ENCODE measurements at places on chromosomes 16 and 17.

DNA sequence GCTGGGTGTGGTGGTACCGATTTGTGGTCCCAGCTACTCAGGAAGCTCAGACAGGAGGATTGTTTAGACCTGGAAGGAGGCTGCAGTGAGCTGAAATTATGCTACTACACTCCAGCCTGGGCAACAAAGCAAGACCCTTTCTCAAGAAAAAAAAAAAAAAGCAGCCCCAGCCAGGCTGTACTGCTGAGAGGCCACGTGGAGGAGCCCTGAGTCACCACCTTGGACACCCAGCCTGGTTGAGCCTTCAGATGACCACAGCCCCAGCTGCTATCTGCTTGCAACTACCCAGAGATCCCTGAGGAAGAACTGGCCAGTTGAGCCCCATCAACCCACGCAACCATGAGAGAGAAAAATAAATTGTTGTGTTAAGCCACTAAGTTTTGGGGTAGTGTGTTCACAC is 23.6 kb upstream of the GPRC5C start:
- no peaks in the 10 kb centered on the region for H3K27me3 ChIP-seq
- H3K36me3 ChIP-seq, result no peaks in the 10 kb centered on the region
- peaks cover 9% of the 10 kb centered on the region for H3K4me1 ChIP-seq
- DNase-seq, result no peak

DNA sequence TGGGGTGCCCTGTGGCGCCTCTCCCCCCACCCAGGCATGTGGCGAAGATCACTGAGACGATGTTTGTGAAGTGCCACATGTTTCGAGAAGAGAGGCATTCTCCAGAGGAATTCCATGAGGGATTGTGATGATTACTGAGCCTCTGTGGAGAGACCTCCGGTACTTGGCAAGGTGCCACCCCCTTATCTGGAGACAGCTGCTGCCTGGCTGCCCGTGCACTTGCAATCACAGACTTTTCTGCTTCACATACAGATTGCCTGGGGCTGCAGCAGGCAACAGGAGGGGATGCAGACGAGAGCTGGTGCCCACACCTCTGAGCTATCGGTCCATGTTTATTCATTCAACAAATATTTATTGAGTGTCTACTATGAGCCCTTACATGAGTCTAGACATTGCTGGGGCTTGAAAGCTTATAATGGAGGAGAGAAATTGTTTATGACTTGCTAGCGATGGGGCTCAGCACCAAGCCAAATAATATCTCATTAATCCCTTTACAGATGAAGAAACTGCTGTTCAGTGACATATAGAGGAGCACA is 317.2 kb upstream of the ZFHX3 start:
- no peaks in the 10 kb centered on the region for H3K27me3 ChIP-seq
- no peak overlapping the region for H3K4me3 ChIP-seq
- H3K27ac ChIP-seq, result no peak overlapping the region
- peaks cover 6% of the 10 kb centered on the region for H3K4me1 ChIP-seq
- H3K36me3 ChIP-seq, result no peaks in the 10 kb centered on the region
- no peak for DNase-seq

DNA sequence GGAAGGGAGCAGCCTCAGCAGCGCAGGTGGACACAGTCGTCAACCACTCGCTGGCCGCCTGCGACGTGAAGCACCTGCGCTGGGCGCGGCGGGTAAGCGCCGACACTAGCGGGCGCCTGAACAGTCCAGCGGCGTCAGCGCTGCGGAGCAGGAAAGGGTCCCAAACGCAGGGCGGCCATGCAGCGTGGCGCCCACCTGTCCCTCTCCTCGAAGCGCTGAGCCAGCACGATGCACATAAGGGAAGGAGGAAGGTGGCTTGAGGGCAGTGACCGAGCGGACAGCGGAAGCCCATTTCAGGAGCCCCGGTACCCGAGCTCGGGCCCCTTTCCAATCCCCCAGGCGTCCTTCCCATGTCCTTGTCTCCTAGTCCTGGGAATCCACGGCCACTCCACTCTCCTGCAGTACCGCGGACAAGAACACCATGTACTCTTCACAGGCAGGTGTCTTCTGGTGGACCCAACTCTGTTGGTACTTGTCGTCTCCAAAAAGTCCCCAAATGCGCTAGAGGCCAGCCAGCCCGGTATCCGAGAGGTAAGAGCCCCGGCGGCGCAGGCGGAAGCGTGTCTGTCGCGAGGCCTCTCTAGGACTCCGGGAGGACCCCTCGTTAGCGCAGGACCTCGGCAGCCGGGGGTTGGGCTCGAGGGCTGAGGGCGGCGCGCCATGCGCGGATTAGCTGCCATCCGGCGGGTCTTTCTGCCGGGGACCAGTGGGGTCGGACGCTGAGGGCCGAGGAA is 14.4 kb downstream of the ZNF232 start:
- H3K27me3 ChIP-seq, result no peaks in the 10 kb centered on the region
- DNase-seq, result peak; percentile 65
- peaks cover 3% of the 10 kb centered on the region for H3K36me3 ChIP-seq
- peaks cover 7% of the 10 kb centered on the region for H3K4me1 ChIP-seq

- peaks cover 45% of the 10 kb centered on the region for H3K4me1 ChIP-seq
- no peak for DNase-seq
- no peak overlapping the region for H3K27ac ChIP-seq
- no peaks in the 10 kb centered on the region for H3K36me3 ChIP-seq
Observed at GRCh38 chr17:311119-311782, 41.4 kb downstream of the RPH3AL start.

- no peaks in the 10 kb centered on the region for H3K36me3 ChIP-seq
- H3K4me3 ChIP-seq, result no peak overlapping the region
- no peak overlapping the region for H3K27ac ChIP-seq
Observed at GRCh38 chr16:27798241-27798640, 248.3 kb downstream of the KATNIP start.

- H3K4me1 ChIP-seq, result peaks cover 10% of the 10 kb centered on the region
- peaks cover 6% of the 10 kb centered on the region for H3K36me3 ChIP-seq
- peak; percentile 96 for DNase-seq
- peak overlapping the region; percentile 88 for H3K27ac ChIP-seq
Observed at GRCh38 chr16:53071748-53072301, 17.0 kb downstream of the CHD9 start.

DNA sequence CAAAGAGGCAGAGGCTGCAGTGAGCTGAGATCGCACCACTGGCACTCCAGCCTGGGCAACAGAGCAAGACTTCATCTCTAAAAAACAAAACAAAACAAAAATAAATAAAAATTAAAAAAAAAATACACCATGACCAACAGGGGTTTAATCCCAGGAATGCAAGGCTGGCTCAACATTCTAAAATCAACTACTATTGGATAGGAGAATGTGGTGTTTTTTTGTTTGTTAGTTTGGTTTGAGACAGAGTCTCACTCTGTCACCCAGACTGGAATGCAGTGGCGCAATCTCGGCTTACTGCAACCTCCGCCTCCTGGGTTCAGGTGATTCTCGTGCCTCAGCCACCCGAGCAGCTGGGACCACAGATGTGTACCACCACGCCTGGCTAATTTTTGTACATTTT is 19.9 kb downstream of the GFOD2 start:
- no peak overlapping the region for H3K4me3 ChIP-seq
- DNase-seq, result no peak
- H3K27ac ChIP-seq, result no peak overlapping the region
- H3K27me3 ChIP-seq, result no peaks in the 10 kb centered on the region

- no peaks in the 10 kb centered on the region for H3K36me3 ChIP-seq
- no peaks in the 10 kb centered on the region for H3K4me1 ChIP-seq
- no peak overlapping the region for H3K4me3 ChIP-seq
- H3K27me3 ChIP-seq, result no peaks in the 10 kb centered on the region
- DNase-seq, result no peak
Observed at GRCh38 chr16:78832100-78832499, 732.6 kb downstream of the WWOX start.

DNA sequence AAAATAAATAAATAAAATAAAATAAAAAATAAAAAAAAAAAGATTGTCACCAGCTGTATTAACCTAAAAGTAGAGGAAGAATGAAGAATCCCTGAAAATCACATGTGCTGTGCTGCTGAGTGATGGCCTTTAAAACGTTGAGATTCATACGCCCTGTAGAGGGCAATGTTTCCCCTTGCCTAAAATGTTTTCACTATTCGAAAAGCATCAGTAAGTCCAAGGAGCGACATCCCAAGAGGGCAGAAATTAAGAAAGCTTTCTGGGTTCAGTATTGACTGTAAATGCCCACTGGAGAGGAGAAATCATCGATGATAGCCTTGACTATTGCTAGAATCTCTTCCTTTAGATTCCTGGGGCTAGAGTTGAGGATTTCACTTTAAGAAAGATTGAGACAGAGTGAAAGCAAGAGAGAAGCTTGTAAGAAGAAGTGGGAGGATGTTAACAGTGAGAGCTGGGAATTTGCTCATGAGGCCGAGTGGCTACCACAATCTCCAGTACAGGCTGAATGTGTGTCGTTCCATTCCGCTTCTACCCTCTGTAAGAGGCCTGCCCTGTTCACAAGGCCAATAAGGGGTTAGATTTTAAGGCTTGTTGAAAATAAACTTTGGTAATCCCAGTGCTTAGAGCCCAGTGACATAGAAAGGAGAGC is 170.8 kb upstream of the FAM20A start:
- no peak overlapping the region for H3K4me3 ChIP-seq
- no peaks in the 10 kb centered on the region for H3K27me3 ChIP-seq
- H3K36me3 ChIP-seq, result no peaks in the 10 kb centered on the region
- no peak overlapping the region for H3K27ac ChIP-seq
- DNase-seq, result no peak
- no peaks in the 10 kb centered on the region for H3K4me1 ChIP-seq

- H3K36me3 ChIP-seq, result peaks cover 32% of the 10 kb centered on the region
- peak overlapping the region; percentile 28 for H3K4me3 ChIP-seq
- peaks cover 20% of the 10 kb centered on the region for H3K4me1 ChIP-seq
Observed at GRCh38 chr16:90046122-90046970, 27.1 kb upstream of the DBNDD1 start.

Data from spinal cord (tissue), 10 donors.